Stimulated activated CD4-positive, alpha-beta T cell treated with anti-CD3 and anti-CD28 coated beads, Interleukin-4, amount 100 ng/mL, for 1 hour (primary cell): ENCODE measurements at places on chromosomes 7 and 10.

- DNase-seq: no peak
Measured at GRCh38 chr7:95473276-95473985, 12.3 kb upstream of the ASB4 start.

DNA sequence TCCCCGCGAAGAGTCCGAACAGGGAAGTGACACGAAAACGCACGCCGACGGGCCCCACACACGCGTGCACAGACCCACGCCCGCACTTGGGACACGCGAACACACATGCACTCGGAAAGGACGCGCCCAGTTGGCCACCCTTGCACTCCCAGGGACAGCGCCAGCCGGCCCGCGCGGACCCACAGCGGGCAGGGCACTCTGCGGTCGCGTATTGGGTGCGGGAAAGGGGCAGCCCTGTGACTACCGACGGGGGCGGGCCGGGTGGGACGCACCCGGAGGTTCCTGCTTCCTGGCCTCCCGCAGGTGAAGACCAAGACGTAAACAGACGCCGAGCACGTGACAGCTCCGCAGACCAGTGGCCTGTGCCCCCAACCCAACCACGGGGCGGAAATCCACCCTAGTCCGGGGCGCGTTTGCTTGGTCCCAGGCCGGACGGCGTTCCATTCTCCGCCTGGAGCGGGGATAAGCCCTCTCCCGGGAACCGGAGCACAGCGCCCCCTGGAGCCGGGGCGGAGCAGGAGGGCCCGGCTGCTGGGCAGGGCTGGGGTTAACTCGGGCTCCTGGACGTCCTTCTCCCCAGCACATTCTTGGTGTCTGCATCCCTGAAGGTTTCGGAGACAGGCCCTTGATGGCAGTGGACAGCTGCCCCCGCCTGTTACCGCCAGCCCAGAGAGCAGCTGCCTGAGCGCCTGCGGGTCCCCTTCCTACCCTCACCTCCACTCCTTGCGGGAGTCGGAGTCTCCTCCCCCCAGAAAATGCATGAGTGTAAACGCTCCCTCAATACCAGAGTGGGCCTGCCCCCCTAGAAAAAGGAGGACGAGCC lies 2.0 kb upstream of the LZTS2 start:
- peak; percentile 75 for DNase-seq

- DNase-seq: no peak
Measured at GRCh38 chr10:122089311-122090017, 100.5 kb downstream of the TACC2 start.

- DNase-seq: no peak
Measured at GRCh38 chr10:79084012-79084971, 15.5 kb downstream of the ZMIZ1 start.

DNA sequence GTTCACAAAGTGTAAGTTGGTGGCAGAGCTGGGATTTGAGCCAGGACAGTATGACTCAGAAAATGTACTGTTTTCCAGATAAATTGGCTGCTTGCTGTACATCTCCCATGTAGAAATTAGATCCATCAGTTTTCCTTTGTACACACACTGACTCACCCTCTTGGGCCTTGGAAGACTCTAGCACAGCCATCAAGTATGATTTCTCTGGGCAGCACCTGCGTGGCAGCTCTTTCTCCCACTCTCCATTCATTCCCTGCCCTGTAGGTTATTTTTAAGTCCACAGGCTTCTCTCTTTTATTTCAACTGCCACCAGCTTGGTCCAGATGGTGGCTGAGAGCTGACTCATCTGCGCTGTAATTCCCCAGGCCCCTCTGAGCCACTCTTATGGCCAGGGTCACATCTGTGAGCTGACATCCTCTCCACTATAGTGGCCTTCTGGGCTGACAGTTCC lies 28.3 kb upstream of the SDK1 start:
- no peak for DNase-seq

- no peak for DNase-seq
Measured at GRCh38 chr10:11617233-11617632, 5.8 kb upstream of the USP6NL start.

- DNase-seq: no peak
Measured at GRCh38 chr7:33497051-33497450, 367.7 kb downstream of the BBS9 start.

DNA sequence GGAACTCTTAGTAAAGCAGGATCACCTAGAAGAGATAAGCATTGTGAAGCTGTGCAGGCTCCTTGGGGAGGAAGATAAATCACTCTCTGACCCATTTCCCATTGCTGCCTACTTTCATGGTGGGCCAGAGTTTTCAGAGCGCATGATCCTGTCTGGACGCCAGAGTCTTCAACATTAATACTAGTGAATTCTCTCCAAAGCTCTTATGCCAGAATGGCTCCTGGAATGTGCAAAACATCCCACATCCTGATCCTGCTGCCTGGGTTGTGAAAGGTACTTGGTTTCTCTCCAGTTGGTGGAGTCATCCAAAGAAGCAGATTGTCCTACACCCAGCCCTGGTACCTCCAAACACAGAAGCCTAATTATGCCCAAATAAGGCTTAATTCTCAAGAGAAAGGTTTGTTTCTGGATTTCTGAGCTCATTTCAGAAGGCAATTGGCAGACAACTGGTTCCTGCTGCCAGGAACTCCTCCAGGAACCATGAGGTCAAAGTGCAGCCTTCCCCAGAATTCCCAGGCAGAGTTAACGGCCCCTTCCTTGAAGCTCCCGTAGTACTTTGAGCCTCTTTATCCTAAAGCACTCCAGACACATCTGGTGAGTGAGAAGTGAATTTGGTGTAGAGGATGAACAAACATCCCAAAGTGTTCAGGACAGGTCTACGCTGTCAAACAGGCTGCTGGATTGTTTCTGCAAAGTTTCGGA lies 495.2 kb downstream of the PLXNA4 start:
- no peak for DNase-seq

DNA sequence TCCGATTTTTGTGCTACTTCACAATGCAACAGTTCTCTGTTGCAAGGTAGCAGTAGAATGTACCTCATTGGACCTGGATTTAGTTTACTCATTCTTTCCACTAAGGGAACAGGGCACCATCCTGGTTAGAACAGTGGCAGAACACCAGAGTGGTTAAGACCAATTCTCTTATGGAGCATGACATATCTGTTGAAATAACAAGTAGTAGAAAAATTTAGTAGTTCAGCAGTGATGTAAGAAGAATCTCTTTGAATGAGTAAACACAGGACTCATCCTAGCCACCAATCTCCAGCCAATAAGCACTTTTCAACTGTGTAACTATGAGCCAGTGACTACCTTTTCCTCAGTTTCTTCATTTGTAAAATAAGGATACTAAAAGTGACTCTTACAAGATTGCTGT lies 2.4 kb downstream of the ANKRD22 start:
- DNase-seq: no peak

DNA sequence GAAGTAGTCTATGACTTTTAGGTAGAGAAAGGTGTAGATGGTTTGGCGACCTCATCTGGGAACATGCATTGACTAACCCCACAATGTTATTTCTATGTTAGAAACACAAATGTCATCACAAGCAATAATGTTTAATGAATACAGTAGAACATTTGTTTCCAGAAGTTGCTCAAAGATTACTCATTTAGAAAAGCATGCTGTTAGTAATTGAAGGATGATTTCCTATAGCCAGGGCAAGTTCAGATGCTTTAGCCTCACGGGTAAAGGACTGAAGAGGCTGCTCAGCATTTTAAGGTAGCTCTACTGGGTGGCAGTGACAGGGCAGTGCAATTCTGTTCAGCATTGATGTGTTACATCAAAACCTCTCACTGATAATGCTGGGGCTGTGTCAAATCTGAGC lies 199.3 kb upstream of the FZD1 start:
- no peak for DNase-seq

DNA sequence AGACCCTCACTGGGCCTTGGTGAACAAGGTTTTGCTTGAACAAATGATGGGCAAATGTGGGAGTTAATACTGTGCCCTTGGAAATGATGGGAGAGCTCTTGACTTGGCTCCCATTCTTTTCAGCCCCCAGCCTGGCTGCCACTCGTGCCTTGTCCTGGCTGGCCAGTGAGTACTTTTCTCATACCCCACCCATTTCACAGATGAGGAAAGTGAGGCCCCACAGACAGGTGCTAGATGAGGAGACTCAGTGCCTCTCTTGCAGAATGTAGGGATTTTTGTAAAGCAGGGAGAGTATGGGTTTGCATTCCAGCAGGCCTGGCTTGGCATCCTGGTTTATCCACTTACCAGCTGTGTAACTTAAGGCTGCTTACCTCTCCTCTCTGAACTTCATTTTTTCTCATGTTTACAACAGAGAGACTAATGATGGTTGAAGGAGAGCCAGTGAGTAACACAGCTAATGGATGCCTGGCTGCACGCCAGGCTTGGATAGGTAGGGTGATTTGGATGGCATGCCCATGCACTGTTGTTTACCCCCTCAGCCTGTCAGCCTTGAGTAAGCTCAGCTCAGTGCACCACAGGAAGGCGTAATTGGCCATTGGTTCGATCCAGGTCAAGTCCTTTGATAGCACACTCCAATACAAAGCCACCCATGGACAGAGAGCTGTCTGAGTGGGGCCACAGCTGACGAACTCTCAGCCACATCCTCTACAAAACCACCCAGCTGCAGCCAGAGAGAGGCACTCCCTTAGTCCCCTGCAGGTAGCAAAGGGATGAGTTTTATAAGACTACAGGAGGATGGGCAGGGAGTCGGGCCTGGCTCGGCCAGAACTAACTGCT lies 436.8 kb downstream of the RPS24 start:
- no peak for DNase-seq

GRCh38 chr10:61110188-61110844 lies 166.3 kb upstream of the RHOBTB1 start:
- DNase-seq: no peak

- no peak for DNase-seq
Measured at GRCh38 chr10:76106611-76107010, 675.2 kb downstream of the LRMDA start.

GRCh38 chr7:150409300-150410030 lies 30.3 kb downstream of the ZNF775 start:
- DNase-seq: no peak

- DNase-seq: no peak
Measured at GRCh38 chr7:54831046-54831643, 72.1 kb upstream of the SEC61G start.

DNA sequence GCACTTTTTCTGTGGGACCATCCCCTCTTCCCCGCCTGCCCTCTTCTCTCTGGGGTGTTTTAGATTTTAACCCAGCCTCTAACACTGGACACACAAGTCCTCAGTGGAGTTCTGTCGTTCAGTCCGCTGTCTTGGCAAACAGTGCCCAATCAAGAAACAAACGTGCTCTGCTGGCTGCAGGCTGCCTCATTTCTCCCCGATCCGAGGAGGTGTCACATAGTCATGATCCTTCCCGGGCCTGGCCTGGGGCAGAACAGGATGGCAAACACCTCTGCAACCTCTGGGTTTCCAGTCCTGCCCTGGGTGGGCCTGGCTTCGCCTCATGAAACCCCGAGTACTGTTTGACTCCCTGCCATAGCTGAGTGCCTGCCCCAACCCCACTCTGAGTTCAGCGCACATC lies 110.9 kb upstream of the INSYN2A start:
- no peak for DNase-seq

DNA sequence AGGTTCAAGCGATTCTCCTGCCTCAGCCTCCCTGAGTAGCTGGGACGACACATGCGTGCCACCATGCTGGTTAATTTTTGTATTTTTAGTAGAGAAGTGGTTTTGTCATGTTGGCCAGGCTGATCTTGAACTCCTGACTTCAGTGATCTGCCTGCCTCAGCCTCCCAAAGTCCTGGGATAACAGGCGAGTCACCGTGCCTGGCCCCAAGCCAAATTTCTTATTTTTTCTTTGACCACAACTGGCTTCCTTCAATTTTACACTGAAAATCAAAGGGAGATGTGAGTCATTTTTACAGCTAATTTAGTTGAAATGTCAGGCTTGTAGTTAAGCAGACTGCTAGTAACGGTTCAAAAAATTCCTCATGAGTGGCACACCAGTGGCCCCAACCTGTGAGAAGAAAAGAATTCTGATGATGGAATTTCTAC lies 7.8 kb downstream of the RNF216 start:
- peak; percentile 20 for DNase-seq

DNA sequence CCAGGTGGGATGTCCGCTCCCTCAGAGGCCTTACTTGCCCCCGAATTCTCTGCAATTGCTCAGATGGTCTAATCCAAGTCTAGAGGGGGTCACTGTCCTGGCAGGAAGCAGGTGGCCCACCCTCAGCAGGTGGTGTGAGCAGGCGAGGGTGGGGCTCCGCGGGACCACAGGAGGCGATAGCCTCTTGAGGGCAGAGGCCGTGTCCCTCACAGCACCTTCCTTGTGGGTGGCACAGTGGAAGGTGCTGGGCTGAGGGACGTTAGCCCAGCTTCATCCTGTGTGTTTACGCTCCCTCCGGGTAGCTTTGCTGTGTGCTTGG lies 38.3 kb upstream of the INPP5A start:
- DNase-seq: no peak

- DNase-seq: no peak
Measured at GRCh38 chr7:47045207-47046051, 536.5 kb downstream of the TNS3 start.

GRCh38 chr7:121313220-121313792 lies 15.5 kb upstream of the WNT16 start:
- no peak for DNase-seq

DNA sequence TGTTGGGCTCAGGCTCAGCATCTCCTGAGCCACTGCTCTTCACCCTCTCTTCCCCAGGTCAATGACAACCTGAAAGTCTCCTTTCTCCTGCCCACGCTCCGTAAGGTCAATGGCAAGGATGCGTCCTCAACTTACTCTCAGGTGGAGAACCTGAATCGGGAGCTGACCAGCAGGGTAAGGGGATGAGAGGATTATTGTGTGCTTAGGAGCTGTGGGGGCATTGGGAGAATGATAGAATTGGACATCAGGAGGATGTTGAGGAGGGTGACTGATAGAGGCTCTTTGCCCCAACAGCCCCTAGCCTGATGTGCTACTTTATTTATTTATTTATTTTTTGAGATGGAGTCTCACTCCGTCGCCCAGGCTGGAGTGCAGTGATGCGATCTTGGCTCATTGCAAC lies 1.3 kb downstream of the LRWD1 start:
- DNase-seq: no peak

DNA sequence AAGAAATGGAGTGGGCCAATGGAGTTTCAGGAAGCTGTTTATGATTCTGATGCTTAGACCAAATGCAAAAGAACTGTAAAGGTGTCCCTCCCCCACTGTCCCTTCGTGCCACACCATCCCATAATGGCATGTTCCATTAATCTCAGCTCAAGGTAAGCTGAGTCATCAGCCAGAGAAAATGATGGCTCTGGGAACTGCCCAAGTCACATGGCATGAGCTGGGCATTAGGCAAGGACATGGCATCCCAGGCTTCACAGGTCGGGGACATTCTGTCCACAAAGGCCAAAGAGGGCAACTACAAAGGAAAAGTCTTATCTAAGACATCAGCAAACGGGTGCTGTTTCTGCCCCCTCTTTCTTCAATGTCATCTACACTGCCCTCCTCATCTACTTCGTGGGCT lies 44.9 kb downstream of the DLG5 start:
- DNase-seq: no peak

GRCh38 chr7:46741938-46742540 lies 821.0 kb upstream of the IGFBP3 start:
- DNase-seq: no peak
